ENCODE measurements at places on chromosomes 7 and 10.
A peak's percentile ranks its signal among the peaks of the same experiment; 100 is the strongest.

- DNase-seq, result no peak
Measured at GRCh38 chr10:11822026-11822756, 965 bp upstream of the PROSER2 start.

DNA sequence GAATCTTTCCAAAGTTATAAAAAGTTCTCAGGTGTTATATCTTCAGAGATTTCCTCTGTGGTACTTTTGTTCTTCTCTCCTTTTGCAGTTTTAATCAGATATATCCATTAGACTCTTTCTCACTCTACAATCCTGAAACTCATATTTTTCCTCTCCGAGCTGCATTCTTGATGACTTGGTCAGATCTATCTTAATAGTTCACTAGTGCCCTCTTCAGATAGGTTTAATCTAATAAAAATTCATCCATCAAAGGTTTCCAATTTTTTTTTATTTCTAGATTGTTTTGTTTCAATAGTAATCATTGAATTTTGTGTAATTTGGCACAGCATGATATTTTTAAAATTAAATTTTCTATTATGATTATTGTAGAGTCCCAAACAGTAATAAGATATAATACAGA is 21.8 kb upstream of the DGKB start:
- no peak for DNase-seq

DNA sequence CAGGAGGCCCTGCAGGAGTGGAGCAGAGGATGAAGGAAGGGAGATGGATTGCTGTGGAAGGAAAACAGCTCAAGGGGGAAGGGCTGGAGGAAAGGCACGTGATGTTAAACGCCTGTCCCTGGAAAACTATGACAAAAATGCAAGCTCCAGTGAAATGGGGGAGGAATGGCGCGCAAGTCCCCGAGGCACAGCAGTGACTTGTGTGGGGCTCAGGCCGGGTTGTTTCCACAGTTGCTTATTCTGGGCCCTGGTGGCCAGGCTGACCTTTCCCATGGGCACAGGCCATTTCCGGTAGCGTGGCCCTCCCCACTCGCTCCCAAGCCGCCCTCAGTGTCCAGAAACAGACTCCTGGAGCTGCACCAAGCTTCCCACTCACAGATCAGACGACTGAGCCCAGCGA is 68.1 kb upstream of the PDGFA start:
- peak; percentile 72 for DNase-seq

DNA sequence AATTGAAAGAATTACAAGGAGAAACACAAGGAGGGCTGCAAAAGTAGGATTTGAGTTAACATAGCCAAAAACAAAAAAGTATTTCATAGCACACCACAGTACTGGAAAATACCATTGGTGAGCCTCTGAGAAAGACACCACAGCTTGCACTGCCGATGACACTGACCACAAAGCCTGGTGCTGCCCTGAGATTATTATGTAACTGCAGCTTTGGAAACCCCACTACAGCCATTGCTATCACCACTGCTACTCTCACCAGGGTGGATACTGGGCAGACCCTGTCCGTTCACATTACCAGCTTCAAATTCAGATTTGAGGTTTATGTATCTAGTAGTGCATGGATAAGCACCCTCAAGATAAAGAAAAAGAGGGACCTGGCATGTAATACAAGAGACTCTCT is 1246.7 kb upstream of the SORCS1 start:
- no peak for DNase-seq

GRCh38 chr7:135385209-135385608 is 124.7 kb downstream of the CNOT4 start:
- no peak for DNase-seq

- DNase-seq, result peak; percentile 92
Measured at GRCh38 chr7:152504367-152504766, 68.6 kb upstream of the KMT2C start.

DNA sequence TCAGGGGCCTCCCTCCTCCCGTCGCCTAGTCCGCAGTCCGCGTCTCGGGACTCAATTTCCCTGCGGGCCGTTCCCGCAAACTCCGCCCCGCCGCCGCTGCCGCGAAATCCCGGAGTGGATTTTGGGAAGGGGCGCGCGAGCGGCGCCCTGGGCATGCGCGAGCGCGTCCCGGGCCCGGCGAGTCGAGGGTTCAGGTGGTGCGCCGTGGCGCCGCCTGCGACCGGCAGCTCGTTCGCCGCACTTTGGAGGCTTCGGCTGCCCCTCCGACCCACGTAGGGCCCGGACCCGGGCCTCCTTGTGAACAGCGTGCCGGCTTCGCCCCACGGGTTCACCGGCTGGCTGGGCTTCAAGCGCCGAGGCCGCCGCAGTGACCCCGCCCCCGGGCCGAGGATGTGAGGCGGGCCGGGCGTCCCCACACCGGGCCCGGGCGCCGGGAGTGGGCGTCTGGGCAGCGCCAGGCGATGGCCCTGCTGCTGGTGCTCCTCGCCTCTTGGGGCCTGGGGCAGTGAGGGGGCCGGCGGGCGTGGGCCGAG is at the start of gene PLEKHA8:
TSS of gene PLEKHA8 (plus strand) at position 197 of the 533 bp plus-strand sequence. CDS start 351 bp downstream, outside the sequence.
- DNase-seq, result peak; percentile 96

- DNase-seq, result peak; percentile 58
Measured at GRCh38 chr10:78931321-78932053, 137.3 kb upstream of the ZMIZ1 start.

DNA sequence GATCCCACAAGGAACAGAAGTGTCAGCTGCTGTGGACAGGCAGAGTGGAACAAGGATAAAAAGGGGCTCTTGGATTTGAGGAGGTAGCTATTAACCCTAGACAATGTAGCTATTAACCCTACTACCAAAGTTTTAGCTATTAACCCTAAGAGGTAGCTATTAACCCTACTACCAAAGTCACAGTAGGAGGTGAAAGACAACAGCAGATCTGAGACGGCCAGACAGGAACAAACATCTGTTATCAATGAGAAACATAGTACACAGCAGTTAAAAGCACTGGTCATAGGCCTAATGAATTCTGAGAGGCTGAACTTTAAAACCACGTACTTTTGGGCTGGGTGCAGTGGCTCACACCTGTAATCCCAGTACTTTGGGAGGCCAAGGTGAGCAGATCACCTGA is 11.9 kb downstream of the ERCC6 start:
- DNase-seq, result no peak

- no peak for DNase-seq
Measured at GRCh38 chr10:132700156-132701098, 85.5 kb downstream of the NKX6-2 start.

GRCh38 chr7:38229884-38230642 is 43.4 kb downstream of the TARP start:
- DNase-seq, result no peak

- peak; percentile 11 for DNase-seq
Measured at GRCh38 chr7:25549271-25549921, 321.1 kb upstream of the NPVF start.

GRCh38 chr10:130929422-130930325 is 381.8 kb downstream of the TCERG1L start:
- DNase-seq, result peak; percentile 65

DNA sequence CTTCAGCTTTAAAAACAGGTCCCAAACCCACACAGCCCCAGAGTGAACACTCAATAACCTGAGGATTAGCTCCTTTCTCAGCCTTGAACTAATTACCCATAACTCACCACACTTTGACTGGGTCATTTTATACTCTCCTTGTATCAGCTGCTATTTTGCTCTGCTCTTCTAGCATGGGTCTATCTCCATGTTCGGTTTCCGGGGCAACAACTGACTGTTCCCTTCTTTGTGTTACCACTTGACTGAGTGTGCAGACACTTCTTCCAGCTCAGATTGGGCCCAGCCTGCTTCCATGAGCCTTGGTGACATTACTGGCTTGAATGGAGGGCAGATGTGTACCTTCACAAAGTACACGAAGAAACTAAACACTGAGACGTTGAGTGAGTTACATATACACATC is 31.5 kb upstream of the PRPS1L1 start:
- DNase-seq, result no peak

GRCh38 chr10:79116801-79117723 is 48.3 kb downstream of the ZMIZ1 start:
- no peak for DNase-seq

- DNase-seq, result no peak
Measured at GRCh38 chr10:45443101-45444009, 69.3 kb downstream of the ALOX5 start.

DNA sequence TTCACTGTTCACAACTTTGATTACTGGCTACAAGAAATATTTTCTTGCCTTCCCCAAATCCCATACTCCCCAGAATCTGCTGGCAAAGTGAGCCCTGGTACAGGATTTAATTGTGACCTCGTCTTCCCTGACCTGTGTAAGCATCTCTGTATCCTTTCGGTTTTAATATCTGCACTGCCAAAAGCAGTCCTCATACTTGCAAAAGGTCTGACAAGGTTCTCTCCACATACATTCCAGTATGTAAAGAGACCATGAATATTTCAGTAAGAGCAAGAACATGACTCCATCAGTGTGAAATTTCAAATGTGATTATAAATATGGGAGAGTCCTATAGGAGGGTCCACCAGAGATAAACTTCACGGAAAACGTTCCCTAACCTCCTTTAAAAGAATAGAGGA is 134.0 kb upstream of the TCF7L2 start:
- no peak for DNase-seq

- no peak for DNase-seq
Measured at GRCh38 chr10:30390207-30390606, 41.1 kb upstream of the MTPAP start.

- peak; percentile 56 for DNase-seq
Measured at GRCh38 chr7:119594956-119595355, 678.0 kb upstream of the KCND2 start.

DNA sequence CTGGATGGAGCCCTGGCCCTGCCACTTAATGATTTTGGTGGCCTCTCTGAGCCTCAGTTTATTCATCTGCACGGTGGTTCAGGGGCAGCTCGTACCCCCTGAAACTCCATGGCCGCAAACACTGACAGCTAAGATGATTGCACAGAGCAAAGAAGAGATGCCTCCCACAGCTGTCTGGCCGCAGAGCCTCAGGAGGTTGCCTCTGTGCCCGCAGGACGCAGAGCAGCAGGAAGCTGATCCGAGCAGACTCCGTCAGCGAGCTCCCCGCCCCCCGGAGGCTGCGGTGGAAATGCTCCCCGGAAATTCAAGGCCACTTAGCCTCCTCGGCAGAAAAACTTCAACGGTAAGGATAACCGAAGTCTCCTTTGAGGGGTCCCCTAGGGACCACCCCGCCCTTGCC is 30.2 kb upstream of the C10orf53 start:
- DNase-seq, result no peak

- peak; percentile 56 for DNase-seq
Measured at GRCh38 chr7:151863386-151864079, 13.4 kb downstream of the PRKAG2 start.

- DNase-seq, result peak; percentile 74
Measured at GRCh38 chr10:124035928-124036558, 57.4 kb downstream of the CHST15 start.

DNA sequence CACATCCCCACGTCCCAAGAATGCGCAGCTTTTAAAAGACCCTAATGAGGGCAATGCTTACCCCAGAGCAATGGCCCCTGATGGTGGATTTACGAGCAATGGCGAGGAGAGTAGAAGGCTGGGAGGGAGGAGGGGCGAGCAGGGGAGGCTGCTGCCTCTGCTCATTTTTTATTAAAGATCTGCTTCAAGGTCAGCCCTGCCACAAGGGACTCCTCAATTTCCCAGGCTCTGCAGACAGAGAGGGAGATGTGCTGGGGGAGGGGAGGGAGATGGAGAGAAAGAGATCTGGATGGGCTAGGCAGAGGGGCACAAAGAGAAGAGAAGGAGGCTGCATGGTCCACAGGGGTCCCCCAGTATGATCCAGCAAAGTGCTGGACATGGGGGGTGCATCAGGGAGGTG is 7.8 kb upstream of the SRRM3 start:
- no peak for DNase-seq

DNA sequence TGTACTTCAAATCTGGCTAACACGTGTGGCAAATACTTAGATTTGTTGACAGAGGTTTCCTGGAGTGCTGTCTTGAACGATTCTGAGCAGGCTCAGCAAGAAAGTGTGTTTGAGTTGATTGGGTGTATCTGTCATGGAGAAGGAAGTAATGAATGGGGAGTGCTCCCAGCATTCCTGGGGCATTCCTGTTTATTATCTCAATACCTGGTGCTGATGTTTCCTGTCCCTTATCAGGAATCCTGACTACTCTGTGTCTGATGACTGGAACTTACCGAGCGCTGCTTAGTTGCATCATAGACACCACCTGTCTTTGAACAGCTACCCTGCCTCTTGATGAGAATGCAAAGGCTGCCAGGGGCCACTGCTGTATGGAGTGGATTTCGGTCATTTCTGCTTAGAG is 41.0 kb upstream of the TMEM248 start:
- DNase-seq, result peak; percentile 39

- DNase-seq, result peak; percentile 15
Measured at GRCh38 chr10:24894309-24894708, 58.1 kb downstream of the PRTFDC1 start.

DNA sequence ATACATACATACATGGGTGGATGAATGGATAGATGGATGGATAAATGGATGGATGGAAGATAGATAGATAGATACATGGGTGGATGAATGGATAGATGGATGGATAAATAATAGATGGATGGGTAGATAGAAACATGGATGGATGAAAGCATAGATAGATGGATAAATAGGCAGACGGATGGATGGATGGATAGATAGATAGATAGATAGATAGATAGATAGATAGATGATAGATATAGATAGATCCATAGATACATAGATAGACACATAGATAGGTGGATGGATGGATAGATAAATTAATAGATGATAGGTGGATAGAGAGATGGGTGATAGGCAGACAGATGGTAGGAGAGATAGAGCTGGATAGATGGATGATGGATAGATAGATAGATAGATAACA is 68.5 kb downstream of the FAM204A start:
- DNase-seq, result no peak

- no peak for DNase-seq
Measured at GRCh38 chr10:117670116-117670904, 127.8 kb downstream of the EMX2 start.

- DNase-seq, result peak; percentile 51
Measured at GRCh38 chr7:137564677-137565076, 221.1 kb upstream of the PTN start.

- no peak for DNase-seq
Measured at GRCh38 chr10:97644936-97645335, 4.5 kb downstream of the PI4K2A start.

DNA sequence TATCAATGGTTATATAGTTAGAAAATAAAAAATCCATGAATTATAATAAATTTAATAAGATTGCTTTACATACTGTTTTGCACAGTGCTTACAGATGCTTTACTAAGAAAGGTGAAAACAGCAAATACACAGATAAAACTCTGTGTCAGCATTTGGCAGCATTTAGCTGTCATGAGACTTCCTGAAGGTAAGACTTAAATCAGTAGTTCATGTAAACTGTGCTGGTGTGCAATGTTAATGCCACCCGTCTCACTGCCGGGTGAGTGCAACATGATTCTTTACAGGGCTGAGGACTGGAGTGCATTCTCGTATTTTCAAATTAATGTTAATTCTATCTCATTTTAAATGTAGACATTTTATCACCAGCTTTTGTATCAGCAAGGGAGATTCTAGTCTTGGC is 326.2 kb upstream of the POT1 start:
- no peak for DNase-seq

- DNase-seq, result no peak
Measured at GRCh38 chr7:25900245-25900644, 251.8 kb upstream of the NFE2L3 start.

- DNase-seq, result no peak
Measured at GRCh38 chr7:98200364-98200763, 10.9 kb upstream of the BHLHA15 start.

- no peak for DNase-seq
Measured at GRCh38 chr10:114274616-114275453, 35.8 kb downstream of the VWA2 start.
